T-cell (primary cell): ENCODE measurements at places on chromosomes 11 and 22.

- DNase-seq, result peak; percentile 24
Observed at GRCh38 chr11:17528181-17528691, 16.0 kb downstream of the USH1C start.

GRCh38 chr11:70487756-70488155 is 89.4 kb downstream of the CTTN start:
- DNase-seq, result no peak

DNA sequence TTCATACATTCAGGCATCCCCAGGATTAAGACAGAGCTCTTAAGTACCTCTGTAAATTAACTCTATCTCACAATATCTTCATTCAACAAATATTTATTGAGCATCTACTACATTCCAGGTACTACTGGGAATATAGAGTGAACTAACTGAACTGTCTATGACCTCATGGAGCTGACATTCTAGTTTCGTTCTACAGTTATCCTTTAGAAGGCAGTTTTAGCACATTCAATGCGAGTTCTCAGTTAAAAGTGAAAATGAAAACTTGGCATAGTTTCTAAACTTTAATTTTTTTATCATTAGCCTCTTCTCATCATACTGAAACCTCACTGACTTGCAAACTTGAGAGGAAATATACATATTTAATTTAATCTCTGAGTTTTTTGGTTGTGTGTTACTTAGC is 10.7 kb upstream of the MS4A6E start:
- no peak for DNase-seq

- DNase-seq, result no peak
Observed at GRCh38 chr22:38346506-38346905, 29.3 kb upstream of the CSNK1E start.

DNA sequence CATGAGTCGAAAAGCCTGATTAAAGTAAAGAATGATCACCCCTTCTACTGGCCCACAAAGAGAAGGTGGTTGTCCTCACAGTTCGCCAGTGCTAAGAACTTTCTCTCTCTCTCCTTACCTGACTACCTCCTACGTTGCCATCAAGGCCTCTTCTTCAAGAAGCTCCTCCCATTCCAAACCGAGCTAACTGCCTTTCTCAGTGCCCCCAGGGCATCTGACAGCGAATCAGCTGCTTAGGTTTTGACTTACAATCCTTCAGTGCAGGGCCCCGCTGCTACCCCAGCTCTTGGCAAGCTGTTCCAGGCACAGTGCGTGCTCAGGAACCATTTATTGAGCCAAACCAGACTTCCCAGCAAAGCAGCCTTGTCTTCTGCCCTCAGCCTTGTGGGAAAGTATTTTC is 5.8 kb downstream of the VSTM5 start:
- DNase-seq, result no peak

- DNase-seq, result peak; percentile 38
Observed at GRCh38 chr11:68584097-68584496, 100.2 kb upstream of the GAL start.

- DNase-seq, result no peak
Observed at GRCh38 chr22:49396817-49397216, 430.9 kb downstream of the BRD1 start.

- no peak for DNase-seq
Observed at GRCh38 chr11:6067502-6067901, 36.9 kb upstream of the OR56A1 start.

- DNase-seq, result no peak
Observed at GRCh38 chr11:72787216-72788104, 6.4 kb downstream of the STARD10 start.

GRCh38 chr11:38756537-38756936 is 2158.5 kb upstream of the RAG2 start:
- no peak for DNase-seq

DNA sequence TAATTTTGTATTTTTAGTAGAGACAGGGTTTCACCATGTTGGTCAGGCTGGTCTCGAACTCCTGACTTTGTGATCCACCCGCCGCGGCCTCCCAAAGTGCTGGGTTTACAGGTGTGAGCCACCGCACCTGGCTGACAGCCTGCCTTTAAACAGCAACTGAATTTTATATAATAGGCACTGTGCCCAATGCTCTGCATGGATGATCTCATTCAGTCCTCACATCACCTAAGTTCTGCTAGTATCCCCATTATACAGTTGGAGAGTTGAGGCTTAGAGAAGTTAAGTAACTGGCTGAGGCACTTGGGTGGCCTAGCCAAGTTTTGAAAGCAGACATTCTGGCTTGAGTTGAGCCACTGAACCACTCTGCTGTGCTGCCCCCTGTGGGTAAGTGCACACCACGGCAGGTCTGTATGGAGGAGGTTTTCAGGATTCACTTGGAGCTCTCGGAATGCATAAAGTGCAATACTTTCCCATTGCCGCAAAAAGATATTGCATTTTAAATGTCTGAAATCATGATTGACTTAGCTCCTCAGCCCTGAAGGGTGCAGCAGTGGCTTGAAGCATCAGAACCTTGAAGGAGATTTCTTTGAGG is 112.4 kb downstream of the LDLRAD3 start:
- DNase-seq, result no peak

GRCh38 chr11:8265681-8266241 is 2.1 kb upstream of the LMO1 start:
- no peak for DNase-seq

DNA sequence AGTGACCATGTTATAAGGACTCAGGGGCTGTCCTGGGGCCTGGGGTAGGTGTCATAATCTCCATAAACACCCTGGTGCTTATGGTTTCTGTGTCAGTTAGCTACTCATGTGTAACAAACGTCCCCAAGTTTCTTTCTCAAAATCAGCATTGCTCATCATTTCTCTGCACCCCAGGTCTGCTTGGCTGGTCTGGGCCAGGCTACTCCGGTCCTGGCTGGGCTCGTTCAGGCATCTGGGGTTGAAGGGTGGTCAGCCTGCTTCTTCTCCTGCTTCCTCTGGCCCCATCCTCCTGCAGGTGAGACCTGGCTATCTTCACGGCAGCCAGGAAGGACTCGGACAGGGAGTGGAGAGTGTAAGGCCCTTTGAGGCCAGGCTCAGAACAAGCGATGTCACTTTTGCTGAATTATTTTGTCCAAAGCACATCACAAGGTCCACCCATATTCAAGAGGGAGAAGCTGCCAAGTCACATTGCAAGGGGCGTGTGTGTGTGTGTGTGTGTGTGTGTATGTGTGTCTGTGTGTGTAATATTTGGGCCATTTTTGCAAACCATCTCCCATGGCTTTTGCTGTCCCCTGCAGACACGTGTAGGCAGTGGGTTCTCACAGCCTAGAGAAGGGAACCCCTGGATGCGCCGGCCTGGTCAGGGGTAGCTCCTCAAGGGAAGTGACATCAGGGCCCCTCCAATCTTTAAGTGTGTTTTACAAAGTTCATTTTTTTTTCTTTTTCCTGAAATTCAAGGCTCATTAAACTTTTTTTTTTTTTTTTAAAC is 535.8 kb downstream of the TBC1D22A start:
- DNase-seq, result no peak

GRCh38 chr11:108220721-108221336 is 1.6 kb downstream of the NPAT start:
- DNase-seq, result no peak

- DNase-seq, result no peak
Observed at GRCh38 chr22:47645450-47645914, 883.0 kb downstream of the TBC1D22A start.

DNA sequence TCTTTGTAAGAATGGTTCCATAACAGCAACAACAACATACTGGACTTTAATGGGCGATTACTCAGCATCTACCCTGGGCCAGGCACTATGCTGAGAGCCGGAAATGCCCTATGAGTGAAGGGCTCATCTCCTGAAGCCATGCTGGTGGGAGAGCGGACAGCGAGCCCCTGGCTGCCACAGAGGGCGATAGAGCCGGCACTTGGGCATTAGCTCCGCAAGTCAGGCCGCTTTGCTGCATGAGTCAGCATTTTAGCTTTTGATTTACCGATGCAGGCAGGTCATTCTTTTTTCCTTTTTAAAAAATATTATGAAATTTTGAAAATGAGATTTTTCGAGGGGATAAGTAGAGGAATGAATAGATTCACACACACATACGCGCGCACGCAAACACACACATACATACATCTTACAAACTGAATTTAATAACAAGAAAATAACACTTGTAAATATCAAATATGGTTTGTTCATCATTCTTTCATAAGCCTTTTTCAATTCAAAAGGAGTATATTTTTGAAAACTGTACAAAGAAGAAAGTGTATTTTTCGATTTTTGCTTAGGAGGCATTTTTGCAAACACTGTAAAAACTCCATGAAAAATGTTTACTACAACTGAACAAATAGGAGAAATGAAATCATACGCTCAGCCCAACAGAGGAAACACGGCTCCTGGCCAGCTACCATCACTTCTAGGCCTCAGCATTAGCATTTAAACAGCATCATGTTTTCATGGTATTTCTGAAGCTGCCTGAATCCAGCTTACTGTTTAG is 667.3 kb downstream of the OPCML start:
- no peak for DNase-seq

- no peak for DNase-seq
Observed at GRCh38 chr22:21032868-21033688, 717 bp upstream of the SLC7A4 start.

- no peak for DNase-seq
Observed at GRCh38 chr11:62615521-62615920, 2.5 kb downstream of the ROM1 start.

- no peak for DNase-seq
Observed at GRCh38 chr11:32436751-32437494, 1.6 kb upstream of the WT1 start.

DNA sequence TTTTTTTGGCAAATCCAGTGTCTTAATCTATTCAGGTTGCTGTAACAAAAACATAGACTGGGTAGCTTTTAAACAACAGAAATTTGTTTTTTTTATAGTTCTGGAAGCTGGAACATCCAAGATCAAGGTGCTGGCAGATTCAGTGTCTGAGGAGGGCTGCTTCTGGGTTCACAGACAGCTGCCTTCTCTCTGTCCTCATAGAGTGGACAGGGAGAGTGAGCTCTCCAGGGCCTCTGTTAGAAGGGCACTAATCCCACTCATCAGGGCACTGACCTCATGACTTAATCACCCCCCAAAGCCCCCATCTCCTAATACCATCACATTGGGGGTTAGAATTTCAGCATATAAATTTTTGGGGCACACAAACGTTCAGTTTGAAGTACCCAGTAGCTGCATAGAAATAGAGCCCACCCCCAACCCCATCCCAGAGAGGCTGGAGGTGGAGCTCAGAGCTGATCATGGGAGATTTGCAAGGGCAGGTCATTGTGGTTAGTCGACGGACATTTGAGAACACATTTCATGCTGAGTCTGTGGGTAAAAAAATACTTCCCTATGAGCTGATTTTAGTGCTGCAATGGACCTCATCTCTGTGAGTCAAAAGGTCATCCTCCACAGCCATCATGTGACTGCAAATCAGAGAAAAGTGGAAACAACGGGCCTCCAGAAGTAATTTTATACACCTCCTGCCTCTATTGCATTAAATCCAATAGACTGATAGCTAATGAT is 203.1 kb upstream of the CADM1 start:
- DNase-seq, result no peak

DNA sequence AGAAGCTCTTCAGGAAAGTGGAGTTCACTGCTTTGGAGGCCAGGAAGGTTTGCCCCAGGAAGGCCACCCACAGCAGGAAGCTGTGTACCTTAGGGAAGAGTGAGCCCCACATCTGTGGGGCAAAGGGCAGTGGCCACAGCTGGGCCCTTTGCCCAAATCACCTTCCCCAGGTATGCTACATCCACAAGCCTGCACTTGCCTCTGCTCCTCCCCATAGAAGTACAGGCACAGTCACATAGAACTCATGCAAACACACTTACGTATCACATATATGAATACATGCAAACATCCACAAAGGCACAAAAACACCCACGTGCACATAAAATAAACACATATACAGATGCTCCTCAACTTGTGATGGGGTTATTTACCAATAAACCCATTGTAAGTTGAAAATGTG is 2.1 kb downstream of the TRIM29 start:
- DNase-seq, result no peak

- no peak for DNase-seq
Observed at GRCh38 chr11:112160091-112160848, 3.6 kb downstream of the IL18 start.

DNA sequence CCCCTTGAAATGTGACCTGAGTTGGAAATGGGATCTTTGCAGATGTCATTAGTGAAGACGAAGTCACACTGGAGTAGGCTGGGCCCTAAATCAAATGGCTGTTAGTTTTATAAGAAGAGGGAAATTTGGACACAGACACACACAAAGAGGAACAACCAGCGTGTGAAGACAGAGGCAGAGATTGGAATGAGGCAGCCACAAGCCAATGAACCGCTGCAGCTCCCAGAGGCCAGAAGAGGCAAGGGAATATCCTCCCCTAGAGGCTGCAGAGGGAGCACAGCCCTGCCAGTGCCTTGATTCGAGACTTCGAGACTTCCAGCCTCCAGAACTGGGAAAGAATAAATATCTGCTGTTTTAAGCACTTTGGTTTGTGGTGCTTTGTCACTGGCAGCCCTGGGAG is 484.5 kb downstream of the MN1 start:
- no peak for DNase-seq

GRCh38 chr11:76415073-76415472 is 29.7 kb upstream of the EMSY start:
- DNase-seq, result no peak

GRCh38 chr11:72812967-72813739 is 1.1 kb upstream of the ATG16L2 start:
- peak; percentile 51 for DNase-seq

DNA sequence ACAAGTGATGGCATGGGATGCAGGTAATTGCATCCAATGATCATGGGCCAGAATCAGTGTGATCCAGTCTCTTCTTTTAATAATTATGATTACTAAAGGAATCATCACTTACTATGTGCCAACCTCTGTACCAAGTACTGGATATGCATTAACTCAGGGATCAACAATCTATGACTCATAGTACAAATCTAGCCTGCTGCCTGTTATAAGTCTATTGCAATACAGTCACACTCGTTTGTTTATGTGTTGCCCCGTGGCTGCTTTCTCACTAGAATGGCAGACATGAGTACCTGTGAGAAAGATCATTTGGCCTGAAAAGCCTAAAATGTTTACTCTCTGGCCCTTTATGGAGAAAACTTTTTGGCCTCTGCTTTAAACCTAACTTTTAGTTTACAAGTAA is 45.0 kb downstream of the OR6Q1 start:
- DNase-seq, result no peak

GRCh38 chr11:64044730-64045393 is 9.1 kb downstream of the FLRT1 start:
- no peak for DNase-seq

DNA sequence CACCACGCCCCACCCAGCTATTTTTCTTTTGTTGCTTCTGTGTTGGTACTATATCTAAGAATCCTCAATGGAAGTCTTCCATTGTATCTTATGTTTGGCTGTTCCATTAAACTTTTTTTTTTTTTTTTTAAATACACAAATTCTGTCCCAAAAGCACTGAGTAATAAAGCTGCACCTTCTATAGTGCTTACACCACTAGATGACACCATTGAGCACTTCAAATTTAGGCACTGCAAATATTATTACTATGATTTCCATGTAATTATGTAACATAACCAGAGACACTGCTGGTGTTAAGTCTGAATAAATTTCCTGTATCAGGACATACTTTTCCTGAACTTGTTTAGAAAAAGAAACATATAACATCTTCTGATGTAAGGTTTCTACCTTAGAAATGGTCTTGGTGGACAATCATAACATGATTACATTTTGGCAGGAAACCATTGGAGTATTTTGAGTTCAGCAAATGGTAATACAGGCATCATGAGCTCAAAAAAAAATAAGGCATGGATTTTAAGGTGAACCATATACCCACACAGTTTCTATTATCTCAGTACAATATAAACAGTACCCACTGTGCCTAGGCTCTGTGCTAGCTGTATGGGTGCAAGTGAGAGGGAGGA is 110.5 kb downstream of the ATG16L2 start:
- DNase-seq, result no peak

GRCh38 chr11:1199241-1199750 is 23.6 kb upstream of the MUC5B start:
- no peak for DNase-seq
